ENCODE measurements at places on chromosomes 7 and 10.

- H3K27me3 ChIP-seq: no peaks in the 10 kb centered on the region
- no peaks in the 10 kb centered on the region for H3K4me1 ChIP-seq
- no peak overlapping the region for H3K27ac ChIP-seq
- no peak for DNase-seq
- H3K36me3 ChIP-seq: no peaks in the 10 kb centered on the region
- H3K4me3 ChIP-seq: no peak overlapping the region
Measured at GRCh38 chr10:15898046-15898445, 37.7 kb upstream of the MINDY3 start.

GRCh38 chr10:132326925-132327324 is 5.1 kb upstream of the LRRC27 start:
- peaks cover 14% of the 10 kb centered on the region for H3K36me3 ChIP-seq
- DNase-seq: no peak
- peaks cover 25% of the 10 kb centered on the region for H3K4me1 ChIP-seq
- H3K27me3 ChIP-seq: no peaks in the 10 kb centered on the region

GRCh38 chr10:114685456-114685855 is 27.4 kb upstream of the ABLIM1 start:
- H3K27me3 ChIP-seq: no peaks in the 10 kb centered on the region
- peaks cover 38% of the 10 kb centered on the region for H3K4me1 ChIP-seq
- H3K36me3 ChIP-seq: no peaks in the 10 kb centered on the region
- DNase-seq: no peak
- H3K4me3 ChIP-seq: no peak overlapping the region
- H3K27ac ChIP-seq: peak overlapping the region; percentile 44

- H3K4me1 ChIP-seq: peaks cover 14% of the 10 kb centered on the region
- H3K36me3 ChIP-seq: no peaks in the 10 kb centered on the region
- no peak for DNase-seq
- no peak overlapping the region for H3K27ac ChIP-seq
- no peak overlapping the region for H3K4me3 ChIP-seq
- H3K27me3 ChIP-seq: no peaks in the 10 kb centered on the region
Measured at GRCh38 chr7:150402671-150403321, 23.7 kb downstream of the ZNF775 start.

- DNase-seq: no peak
- H3K27ac ChIP-seq: no peak overlapping the region
- H3K4me1 ChIP-seq: peaks cover 11% of the 10 kb centered on the region
- H3K4me3 ChIP-seq: no peak overlapping the region
- H3K36me3 ChIP-seq: no peaks in the 10 kb centered on the region
Measured at GRCh38 chr7:66055321-66055956, 20.2 kb upstream of the ASL start.

- H3K4me1 ChIP-seq: peaks cover 27% of the 10 kb centered on the region
- H3K4me3 ChIP-seq: no peak overlapping the region
- H3K27me3 ChIP-seq: no peaks in the 10 kb centered on the region
- no peaks in the 10 kb centered on the region for H3K36me3 ChIP-seq
Measured at GRCh38 chr10:60172363-60172990, 217.2 kb downstream of the ANK3 start.

DNA sequence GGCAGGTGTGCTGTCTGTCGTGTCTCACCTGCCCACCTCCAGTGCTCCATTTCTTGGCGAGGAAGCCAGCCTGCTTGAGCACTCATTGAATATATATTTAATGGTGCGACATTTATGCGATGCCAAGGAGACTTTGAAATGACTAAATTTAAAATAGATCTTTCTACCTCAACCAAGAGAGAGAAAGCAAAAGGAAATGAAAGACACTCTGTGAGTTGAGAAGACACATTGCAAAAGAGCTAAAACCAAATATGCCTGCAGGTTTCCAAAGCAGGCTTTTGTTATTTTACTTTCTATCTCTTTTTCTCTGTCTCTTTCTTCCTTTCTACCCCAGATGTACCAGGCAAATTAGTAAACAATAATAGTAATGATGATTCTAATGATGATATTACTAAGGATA is 53.6 kb upstream of the AOAH start:
- no peaks in the 10 kb centered on the region for H3K4me1 ChIP-seq
- H3K36me3 ChIP-seq: no peaks in the 10 kb centered on the region
- H3K27ac ChIP-seq: no peak overlapping the region
- no peak overlapping the region for H3K4me3 ChIP-seq

- DNase-seq: no peak
- no peak overlapping the region for H3K4me3 ChIP-seq
- no peaks in the 10 kb centered on the region for H3K4me1 ChIP-seq
- H3K36me3 ChIP-seq: no peaks in the 10 kb centered on the region
- no peak overlapping the region for H3K27ac ChIP-seq
- no peaks in the 10 kb centered on the region for H3K27me3 ChIP-seq
Measured at GRCh38 chr10:112753961-112754411, 196.1 kb upstream of the TCF7L2 start.

DNA sequence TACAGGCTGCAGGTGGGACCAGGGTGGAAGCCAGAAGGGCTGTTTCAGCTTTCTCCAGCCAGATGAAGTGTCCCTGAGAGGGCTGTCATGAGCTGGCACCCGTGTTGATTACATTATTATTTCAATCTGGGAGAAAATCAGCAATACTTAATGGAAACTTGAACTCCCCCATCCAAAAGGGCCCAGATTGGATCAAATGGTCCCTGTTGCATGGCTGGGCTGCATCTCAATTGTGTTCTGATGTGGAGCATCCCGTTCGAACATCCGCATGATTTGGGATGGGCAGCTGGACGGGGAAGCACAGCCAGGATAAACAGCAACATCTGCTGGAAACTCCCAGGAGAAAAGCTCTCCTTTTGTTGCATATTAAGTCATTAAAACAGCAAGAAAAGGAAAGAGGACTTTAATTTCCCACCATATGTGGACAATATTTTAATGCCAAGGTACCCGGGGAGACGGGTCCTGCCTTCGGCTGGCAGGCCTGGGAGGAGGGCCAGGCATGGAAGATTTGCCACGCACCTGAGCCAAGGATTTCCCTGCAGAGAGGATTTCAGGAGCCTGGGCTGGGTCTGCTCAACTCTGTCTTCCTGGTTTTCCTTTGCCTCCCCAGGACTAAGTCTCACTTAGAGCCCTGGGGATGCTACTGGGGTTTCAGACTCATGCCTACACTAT is 52.4 kb downstream of the NPTX2 start:
- H3K36me3 ChIP-seq: no peaks in the 10 kb centered on the region
- no peak overlapping the region for H3K4me3 ChIP-seq
- no peak overlapping the region for H3K27ac ChIP-seq

DNA sequence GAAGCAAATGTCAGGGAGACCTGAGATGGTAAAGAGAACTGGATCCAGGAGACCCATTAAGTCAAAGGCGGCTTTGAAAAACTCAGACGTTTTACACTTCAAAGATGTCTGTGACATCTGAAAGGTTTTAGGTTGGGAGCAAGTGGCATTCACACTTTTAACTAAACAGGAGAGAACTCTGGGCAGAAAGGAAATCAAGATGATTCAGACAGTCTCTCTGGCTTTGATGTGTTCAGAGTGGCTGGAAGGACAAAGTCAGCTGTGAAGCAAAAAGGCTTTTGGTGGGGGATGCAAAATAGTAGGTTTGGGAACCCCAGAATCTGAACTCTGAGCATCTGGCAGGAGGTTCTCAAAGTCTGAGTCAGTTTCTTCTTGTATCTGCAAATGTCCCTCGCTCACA is 66.6 kb downstream of the PRKCQ start:
- H3K4me3 ChIP-seq: no peak overlapping the region
- no peaks in the 10 kb centered on the region for H3K4me1 ChIP-seq
- no peaks in the 10 kb centered on the region for H3K27me3 ChIP-seq

DNA sequence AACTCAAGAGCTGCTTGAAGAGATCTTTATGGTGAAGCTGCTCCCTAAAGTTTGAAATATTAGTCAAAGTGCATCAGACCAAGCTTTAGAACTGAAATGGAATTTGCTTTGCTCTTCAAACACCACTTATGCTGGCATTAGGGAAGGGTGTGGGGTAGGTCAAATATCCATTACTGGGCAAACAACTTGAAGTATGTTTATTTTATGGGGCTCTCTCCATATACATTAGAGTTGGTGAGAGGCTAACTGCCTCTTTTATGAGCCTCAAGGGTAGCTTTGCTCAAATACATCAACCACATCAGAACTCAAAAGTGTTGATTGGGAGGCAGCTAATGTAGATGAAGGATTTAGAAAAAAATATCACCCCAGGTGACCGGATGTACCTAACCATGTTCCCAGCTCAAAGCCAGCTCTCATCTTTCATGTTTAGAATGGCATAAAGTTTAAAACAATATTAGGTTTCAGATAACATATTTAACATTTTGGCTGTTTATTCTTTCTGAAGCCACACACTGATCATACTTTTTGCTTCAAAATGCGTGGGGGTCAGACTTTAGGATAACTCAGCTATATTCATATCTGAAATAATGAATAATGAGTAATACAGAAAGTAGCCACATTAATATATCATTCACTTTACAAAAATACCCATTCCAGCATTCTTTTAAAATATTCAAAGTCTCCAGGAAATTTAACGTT is 318.6 kb downstream of the PTEN start:
- H3K4me3 ChIP-seq: no peak overlapping the region
- no peaks in the 10 kb centered on the region for H3K27me3 ChIP-seq
- no peaks in the 10 kb centered on the region for H3K36me3 ChIP-seq
- H3K27ac ChIP-seq: no peak overlapping the region
- no peak for DNase-seq

GRCh38 chr7:85150624-85151023 is 36.2 kb downstream of the SEMA3D start:
- no peak overlapping the region for H3K4me3 ChIP-seq
- H3K27me3 ChIP-seq: no peaks in the 10 kb centered on the region
- DNase-seq: no peak

- no peak overlapping the region for H3K4me3 ChIP-seq
- peaks cover 15% of the 10 kb centered on the region for H3K4me1 ChIP-seq
Measured at GRCh38 chr7:131026297-131027000, 292.4 kb upstream of the KLF14 start.

DNA sequence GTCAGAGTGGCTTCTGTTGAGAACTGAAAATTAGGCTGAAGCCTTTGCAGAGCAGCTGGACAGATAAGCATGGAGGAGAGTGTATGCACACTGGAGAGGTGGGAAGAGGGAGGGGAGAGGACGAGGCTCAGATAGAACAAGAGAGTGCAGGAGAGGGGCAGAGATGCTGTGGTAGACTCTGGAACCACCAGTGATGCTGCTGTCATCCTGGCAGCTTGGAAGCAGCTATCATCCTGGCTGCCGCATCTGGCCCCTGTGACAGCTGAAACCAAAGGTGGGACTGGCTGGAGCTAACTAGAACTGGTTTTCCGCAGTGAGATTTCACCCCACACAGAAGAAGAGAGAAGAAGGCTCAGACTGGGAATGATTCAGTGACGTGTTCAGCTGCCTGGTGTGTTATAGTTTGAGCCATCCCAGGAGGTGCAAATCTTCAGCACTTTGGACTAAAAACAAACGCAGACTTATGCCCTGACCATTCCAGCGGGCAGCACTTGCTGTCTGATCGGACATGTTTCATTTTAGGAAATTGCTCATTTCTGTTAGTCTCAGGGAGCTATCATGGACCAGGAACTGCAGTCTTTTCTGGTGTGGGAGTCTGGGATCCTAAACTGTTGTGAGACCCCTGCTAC is 38.4 kb downstream of the EEPD1 start:
- no peak overlapping the region for H3K27ac ChIP-seq
- no peak for DNase-seq
- no peaks in the 10 kb centered on the region for H3K27me3 ChIP-seq
- H3K36me3 ChIP-seq: no peaks in the 10 kb centered on the region
- H3K4me3 ChIP-seq: no peak overlapping the region

DNA sequence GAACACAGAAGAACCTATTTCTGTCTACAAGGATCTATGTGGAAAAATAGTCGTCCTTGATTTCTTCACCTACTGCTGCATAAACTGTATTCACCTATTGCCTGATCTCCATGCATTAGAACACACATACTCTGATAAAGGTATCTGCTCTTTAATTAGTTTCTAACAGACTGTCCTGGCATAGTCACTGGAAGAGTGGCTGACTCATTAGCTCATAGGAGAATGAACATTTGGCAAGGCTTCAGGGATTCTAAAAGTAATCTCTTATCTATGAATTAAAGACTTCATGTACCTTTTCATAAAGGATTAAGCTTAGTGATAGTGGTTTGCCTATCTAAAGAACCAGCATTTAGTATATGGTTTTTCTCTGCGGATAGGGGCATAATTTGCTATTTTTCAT is 4.1 kb downstream of the NHLRC2 start:
- H3K4me3 ChIP-seq: no peak overlapping the region
- no peak for DNase-seq
- H3K36me3 ChIP-seq: peaks cover 53% of the 10 kb centered on the region
- no peaks in the 10 kb centered on the region for H3K27me3 ChIP-seq

DNA sequence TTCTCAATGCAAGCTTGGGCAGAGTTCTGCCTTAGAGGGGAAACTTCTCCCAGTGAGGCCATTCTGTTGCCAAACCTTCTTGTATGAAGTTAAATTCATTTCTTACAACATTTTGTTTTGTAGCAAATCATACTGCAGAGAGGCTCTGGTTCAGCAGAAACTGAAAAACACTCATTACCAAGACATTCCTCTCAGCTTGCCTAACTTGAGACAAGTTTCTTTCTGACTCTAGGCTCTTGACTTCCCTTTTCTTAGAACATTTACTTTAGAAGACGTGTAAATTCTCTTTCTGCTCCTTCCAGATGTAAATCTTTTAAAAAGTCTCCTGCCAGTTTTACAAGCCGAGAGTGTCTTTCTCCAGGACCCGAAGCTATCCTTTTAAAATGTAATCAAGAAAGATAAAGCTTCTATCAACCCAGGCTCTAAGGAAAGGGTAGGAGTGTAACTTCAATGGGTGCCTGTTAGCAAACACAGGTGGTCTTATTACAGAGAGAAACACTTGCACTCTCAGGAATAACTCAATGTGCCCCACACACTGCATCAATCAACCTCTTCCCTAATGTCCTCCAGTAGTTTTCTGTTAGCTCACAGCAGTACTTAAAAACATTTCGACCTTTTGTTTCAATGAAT is 80.5 kb upstream of the TAS2R16 start:
- no peaks in the 10 kb centered on the region for H3K4me1 ChIP-seq
- no peaks in the 10 kb centered on the region for H3K36me3 ChIP-seq
- H3K27ac ChIP-seq: no peak overlapping the region

- no peak overlapping the region for H3K27ac ChIP-seq
- H3K4me3 ChIP-seq: no peak overlapping the region
- H3K27me3 ChIP-seq: no peaks in the 10 kb centered on the region
- no peak for DNase-seq
Measured at GRCh38 chr10:113890769-113891168, 36.3 kb downstream of the NHLRC2 start.
